ENCODE measurements at places on chromosomes 7 and 10.

DNA sequence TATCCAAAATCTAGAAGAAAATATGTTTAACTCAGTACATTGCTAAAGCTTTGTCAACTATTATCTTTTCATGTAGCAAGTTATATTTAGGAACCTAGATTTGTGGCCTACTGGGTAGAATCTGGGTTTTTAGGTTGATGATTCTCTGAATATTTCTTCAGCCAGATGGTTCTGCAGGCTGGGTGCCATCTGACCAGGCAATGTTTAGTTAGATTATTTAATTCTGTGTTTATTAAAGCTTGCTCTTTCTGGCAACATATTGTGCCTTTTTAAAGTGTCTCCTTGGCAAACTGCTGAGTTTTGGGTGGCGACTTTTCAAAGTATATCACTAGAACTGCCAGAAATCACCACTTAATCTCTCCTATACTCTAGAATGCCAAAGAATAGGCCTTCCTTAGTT lies 114.1 kb downstream of the LHFPL3 start:
- no peak for DNase-seq

DNA sequence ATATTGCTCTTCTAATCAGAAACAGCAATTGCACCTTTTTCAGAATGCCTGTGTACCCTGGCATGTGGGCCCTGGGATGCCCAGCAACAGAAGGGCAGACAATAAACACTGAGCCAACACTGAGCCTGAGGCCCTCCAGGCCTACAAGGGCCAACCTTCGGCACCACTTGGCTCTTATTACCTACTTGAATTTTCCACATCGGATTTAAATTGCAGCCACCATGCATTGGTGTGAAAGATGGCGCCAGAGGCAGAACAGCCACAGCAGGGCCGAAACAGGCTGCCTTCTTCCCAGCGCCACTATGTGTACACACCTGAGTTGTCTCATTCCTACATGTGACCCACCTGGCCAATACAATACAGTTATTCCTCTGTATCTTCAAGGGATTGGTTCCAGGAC lies 51.4 kb upstream of the EZH2 start:
- DNase-seq, result peak; percentile 35

- DNase-seq, result no peak
Measured at GRCh38 chr10:29212597-29212996, 76.3 kb upstream of the LYZL1 start.

- no peak for DNase-seq
Measured at GRCh38 chr7:26319636-26320035, 28.0 kb downstream of the SNX10 start.

DNA sequence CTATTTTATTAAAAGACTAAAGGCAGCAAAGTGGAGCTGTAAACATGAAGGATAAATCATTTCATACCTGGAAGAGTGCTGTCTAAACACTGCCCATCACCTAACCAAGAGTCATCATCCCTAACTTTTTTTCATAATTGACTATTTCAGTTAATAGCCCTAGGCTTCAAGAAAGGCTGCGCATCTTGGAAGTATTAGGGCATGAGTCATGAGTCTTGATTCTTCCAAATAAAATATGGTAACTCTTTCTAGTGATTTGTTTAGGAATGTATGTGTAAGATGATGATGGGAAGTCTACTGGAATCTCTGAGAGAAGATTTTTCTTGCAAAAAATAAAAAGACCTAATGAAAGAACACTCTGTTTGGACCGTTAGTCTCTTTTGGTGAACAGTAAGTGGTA lies 207.7 kb upstream of the AHR start:
- no peak for DNase-seq

DNA sequence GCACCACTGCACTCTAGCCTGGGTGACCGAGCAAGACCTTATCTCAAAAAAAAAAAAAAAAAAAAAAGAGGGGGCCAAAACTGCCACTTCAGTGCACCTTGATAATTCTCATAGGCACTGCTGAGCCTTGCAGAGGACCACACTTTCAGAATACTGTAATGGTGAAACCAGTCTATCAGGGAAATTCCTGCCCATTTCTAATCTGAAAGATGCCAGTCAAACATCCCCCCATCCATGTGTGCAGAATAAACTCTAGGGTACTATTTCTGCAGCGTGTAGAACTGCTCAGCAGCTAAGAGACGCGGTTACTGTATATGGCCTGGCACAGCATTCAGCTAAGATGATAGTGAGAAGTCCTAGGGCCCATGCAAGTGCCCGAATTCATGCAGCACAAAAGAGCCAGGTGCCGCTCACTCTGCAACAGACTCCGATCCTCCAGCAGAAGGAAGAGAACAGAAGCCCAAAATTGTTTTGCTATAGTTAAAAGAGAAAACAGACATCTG lies 286.8 kb upstream of the KLF14 start:
- DNase-seq, result no peak

- no peak for DNase-seq
Measured at GRCh38 chr7:89495704-89496103, 658.6 kb upstream of the STEAP1 start.

DNA sequence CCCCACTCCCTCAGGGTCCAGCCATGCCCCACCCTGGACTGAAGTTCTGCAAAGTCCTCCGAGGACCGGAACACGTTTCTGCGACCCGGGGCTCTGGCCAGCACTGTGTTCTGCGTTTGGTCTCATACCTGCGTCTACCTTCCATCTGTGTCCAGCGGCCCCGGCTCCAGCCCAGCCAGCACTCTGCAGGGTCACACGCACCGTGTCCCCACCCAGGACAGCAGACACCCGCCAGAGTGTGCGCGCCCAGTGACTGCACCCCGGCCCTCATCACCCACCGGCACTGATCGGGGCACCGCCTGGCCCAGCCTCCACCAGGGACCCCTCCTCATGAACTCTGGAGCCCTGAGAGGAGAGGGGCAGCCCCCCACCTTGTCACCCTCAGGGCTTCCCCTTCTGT lies 20.3 kb downstream of the SLC29A4 start:
- DNase-seq, result no peak

- no peak for DNase-seq
Measured at GRCh38 chr10:5498791-5499492, 428 bp downstream of the CALML5 start.

- no peak for DNase-seq
Measured at GRCh38 chr10:30476511-30477155, 42.6 kb downstream of the MAP3K8 start.
